Activated CD8-positive, alpha-beta memory T cell treated with anti-CD3 and anti-CD28 coated beads, Interleukin-2, amount 50 U/mL, for 48 hours (primary cell): ENCODE measurements at places on chromosomes 11 and 22.
A peak's percentile ranks its signal among the peaks of the same experiment; 100 is the strongest.

DNA sequence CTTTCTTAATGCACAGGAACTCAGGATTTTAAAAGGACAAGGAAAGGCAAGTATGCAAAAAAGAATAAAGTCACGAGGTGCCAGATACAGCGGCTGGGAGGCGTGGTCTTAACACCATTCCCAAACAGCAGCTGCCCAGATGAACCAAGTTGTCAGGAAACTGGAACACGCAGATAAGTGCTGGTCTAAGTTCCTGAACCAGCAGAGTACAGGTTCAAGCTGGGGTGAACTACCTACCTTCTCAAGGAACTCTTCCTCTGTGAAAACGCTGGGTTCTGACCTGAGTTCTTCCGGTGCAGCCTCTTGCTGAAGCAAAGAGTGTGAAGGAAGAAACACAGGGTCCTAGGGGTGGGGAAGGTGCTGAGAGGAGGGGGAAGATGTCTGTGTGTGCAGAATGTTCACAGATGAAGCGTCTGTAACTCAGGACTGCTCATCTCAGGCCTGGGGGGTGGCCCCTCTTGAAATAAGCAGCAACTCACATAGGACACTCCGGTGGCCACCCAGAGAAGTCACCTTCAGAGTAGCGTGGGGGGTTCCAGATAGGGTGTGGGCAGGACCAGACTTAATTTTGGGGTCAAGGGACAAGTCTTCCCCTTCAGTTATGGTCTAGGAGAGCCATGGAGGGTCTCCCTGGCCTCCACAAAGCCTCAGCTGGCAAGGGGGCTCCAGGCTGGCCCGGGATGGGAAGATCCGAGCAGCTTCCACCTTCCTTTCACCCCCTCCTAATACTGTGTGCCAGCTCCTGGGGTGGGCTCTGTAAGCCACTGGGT, 3.2 kb downstream of the TPST2 start:
- DNase-seq: no peak

DNA sequence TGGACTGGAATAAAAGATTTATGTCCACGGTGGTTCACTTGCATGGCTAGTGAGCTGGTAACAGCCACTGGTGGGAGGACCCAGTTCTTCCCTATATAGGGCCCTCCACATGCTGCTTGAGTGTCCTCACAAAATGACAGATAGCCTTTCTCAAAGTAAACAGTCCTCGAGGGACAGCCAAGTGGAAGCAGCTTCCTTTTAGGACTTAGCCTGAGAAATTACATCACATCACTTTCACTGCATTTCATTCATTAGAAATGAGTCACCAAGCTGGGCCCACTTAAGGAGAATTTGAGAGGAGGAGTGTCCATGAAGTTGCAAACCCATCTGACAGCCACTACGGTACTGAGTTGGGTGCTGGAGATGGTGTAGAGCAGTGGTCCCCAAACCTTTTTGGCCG, 7.0 kb downstream of the ISX start:
- DNase-seq: no peak

- DNase-seq: peak; percentile 91
Observed at GRCh38 chr22:36286096-36286957, 33.4 kb downstream of the APOL1 start.

DNA sequence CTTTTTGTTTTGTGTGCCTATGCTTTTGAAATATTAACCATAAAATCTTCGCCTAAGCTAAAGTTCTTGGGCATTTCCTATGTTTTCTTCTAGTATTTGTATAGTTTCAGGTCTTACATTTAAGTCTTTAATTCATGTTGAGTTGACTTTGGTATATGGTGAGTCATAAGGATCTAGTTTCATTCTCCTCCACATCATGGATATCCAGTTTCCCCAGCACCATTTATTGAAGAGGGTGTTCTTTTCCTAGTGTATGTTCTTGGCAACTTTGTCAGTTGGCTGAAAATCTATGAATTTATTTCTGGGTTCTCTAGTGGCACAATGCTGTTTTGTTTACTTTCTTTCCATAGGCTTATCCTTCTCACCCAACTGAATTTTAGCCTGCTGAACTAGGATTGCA, 49.0 kb downstream of the CTSC start:
- no peak for DNase-seq

DNA sequence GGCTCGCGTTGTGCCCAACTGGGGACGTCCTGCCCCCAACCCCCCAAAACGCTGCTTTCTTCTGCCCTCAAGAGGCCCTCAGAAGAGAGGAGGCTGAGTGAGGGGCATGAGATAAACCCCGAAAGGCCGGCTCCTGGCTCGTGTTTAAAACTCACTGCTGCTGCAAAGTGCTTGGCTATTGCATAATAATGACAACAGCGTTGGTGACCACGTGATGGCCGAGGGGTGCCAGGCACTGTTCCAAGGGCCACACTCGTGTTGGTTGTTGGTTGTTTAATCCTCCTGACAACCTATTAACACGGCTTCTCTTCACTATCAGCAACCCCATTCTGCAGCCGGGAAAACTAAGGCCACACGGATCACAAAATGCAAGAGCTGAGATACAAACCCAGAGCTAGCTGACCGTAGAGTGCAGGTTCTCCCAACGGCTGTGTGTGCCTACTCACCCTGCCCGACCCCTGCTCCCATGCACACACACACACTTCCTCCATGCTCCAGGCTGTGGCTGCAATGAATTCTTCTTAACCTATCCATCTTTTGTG, 51.0 kb downstream of the ANO1 start:
- DNase-seq: no peak

- no peak for DNase-seq
Observed at GRCh38 chr11:45880772-45881570, 4.5 kb upstream of the MAPK8IP1 start.

DNA sequence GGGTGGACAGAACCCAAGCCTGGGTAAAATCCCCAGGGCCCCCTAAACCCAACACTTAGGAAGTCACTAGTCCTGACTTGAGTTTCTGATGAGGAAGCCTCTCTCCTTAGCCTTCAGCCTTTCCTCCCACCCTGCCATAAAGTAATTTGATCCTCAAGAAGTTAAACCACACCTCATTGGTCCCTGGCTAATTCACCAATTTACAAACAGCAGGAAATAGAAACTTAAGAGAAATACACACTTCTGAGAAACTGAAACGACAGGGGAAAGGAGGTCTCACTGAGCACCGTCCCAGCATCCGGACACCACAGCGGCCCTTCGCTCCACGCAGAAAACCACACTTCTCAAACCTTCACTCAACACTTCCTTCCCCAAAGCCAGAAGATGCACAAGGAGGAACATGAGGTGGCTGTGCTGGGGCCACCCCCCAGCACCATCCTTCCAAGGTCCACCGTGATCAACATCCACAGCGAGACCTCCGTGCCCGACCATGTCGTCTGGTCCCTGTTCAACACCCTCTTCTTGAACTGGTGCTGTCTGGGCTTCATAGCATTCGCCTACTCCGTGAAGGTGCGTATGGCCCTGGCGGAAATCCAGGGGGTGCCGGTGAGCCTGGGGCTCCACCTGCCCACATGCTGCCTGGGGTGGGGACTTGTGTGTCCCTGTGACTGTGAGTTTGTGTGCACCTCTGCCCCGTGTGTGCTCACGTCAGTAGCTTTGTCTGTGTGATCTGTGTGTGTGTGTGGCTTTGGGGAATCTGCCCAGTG, at the start of gene IFITM1:
TSS of gene IFITM1 (plus strand) at position 254 of the 767 bp plus-strand sequence. CDS start at position 385, 131 bp downstream.
- DNase-seq: peak; percentile 81

GRCh38 chr22:35799150-35799549, 81.5 kb downstream of the APOL5 start:
- no peak for DNase-seq

GRCh38 chr11:64642871-64643255, 51.8 kb downstream of the SLC22A12 start:
- DNase-seq: no peak

GRCh38 chr11:14537134-14537599, 17.0 kb upstream of the PSMA1 start:
- no peak for DNase-seq

- DNase-seq: no peak
Observed at GRCh38 chr11:120212926-120213325, 2.1 kb downstream of the OAF start.

DNA sequence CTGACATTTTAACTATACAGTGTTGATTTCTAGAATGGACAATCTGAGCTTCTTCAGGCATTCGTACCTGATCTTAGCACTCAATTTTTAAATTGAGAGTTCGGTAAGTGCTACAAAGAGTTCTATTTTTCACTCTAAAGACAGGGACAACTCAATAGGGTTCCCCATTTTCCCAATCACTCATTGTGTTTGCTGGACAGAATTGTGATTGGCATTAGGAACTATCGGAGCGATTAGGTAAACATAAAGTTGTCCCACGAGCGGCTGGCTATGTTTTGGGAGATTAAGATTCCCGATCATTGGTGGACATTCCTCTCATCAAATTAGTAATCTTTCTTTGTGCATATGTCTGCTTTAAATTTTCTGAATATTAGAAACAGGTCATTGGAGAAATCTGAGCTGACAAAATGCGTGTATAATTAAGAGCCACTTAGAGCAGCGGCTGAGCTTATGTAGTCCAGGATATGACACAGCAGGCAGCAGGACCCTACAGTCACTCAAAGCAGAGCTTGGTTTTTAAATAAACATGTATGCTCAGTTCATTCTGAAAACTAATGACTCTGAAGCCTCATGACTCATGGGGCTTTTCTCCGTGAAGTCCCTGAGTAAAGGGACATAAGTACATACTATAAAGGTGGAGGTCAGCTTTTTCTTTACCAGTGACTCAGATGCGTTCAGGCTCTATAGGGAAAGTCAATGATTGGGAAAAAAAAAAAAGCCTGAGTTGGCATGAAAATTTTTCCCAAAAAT, 109.4 kb downstream of the GRIA4 start:
- no peak for DNase-seq

DNA sequence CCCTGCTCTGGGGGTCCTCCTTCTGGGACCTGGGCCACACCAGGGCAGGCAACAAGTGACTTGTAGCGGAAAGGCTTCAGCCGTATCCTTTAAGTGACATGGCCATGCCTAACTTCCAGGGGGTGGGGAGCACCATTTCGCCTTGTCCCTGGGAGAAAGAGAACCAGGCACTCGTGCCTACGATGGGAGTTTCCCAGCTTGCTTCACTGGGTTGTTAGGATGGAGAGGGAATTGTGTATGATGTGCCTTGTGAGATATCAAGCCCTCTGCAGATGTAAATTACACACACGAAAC, 151.4 kb downstream of the CACNA1I start:
- peak; percentile 34 for DNase-seq

DNA sequence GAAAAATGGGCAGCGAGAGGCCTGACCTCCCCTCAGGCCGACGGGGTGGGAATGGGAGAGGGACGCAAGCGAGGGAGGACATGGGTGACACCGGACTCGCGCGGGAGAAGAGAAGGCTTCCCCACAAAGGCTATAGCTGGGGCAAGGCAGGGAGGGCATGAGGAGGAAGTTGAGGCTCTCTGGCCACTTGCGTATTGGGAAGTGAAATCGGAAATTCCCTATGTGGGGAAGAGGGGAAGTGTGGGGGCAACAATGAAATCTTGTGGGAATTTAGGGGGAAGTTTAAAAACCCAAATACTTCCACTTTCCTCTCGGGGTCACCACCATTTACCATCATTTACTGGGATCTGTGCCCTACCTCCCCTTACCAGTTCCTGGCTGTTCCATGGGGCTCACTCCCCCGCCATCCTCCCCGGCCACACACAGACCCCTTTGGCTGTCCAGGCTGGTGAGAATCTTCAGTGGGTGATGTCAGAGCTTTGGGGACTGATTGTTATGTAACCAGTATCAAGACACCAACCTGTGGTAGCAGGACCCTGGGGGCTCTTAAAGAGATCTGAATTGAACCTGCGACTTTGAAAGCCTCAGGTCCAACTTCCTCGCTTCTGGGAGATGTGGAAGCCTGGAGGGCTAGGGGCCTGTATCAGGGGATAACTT, 951 bp upstream of the EHD1 start:
- no peak for DNase-seq

GRCh38 chr11:79661373-79661772, 220.5 kb upstream of the TENM4 start:
- DNase-seq: no peak

DNA sequence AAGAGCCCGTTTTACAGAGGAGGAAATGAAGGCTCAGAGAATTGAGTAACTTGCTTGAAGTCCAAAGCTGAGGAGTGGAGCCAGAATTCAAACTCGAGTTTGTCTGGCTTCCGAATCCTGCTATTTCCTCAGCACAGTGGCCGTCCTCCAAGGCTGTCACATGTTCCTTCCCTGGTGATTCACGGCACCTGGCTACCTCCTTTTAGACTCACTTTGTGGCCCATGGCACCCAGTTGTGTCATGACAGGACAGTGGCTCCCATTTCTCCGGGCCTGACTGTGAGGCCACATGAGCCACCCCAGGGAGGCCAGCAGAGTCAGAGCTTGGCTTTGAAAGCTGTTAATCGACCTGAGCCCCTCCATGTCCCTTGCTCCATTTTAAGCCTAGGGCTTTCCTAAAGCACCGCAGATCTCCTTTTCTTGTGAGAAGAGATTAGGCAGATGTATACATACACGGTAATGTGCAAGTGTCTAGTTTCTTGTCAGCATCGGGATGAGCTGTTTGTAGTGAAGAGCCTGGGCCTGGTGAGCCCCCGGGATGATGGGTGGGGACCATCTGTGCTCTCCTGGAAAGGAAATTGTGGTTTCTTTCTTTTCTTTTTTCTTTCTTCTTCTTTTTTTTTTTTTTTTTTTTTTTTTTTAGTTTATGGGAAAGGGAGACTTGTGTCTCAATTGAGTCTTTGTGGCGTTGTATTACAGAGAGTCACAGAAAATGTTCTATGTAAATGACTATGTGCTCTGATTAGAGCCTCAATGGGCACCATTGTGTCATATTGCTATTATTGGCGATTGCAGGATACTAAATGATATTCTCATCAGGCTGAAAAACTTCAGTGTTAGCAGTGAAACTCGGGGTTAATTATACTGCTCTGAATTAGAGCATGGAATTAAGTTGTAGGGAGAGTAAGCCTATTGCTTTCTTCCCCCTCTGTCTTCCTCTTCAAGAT, 54.8 kb downstream of the PTPRJ start:
- no peak for DNase-seq

DNA sequence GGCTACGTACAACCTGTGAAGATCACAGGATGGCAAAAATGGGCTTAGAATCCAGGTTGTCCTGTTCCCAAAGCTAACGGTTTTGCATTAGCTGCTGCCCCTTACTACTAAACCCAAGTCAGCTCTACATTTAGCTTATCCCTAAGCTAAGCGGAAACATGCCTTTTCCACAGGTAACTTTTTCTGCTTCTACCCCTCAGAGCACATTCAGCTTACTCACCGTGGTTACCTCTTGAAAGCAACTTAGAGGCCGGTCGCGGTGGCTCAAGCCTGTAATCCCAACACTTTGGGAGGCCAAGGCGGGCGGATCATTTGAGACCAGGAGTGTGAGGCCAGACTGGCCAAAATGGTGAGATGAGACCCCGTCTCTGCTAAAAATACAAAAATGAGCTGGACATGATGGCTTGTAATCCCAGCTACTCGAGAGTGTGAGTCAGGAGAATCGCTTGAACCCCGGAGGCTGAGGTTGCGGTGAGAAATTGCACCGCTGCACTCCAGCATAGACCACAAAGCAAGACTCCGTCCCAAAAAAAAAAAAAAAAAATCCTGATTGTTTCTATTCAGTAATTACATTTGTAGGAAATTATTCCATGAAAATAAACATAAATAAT, 790 bp upstream of the TMEM41B start:
- no peak for DNase-seq

DNA sequence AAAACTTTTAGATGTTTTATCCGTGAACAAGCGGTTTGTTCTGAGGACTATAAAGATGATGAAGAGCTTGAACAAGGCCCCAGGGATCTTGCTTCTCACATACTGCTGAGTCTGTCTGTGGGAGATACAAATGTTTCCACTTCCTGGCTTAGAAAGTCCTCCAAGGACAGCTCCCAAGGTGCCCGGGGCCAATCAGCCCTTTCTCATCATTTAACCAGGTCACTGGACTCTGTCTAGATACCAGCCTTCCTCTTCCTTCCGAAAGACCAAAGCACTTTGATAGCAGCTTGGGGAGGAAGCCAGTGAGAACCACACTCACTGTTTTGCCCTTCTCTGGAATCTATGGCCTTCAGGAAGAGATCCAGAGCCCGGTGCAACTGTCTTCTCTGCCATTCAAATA, 4.3 kb upstream of the MICAL2 start:
- no peak for DNase-seq
